Activated CD8-positive, alpha-beta memory T cell treated with anti-CD3 and anti-CD28 coated beads for 48 hours (primary cell): ENCODE measurements at places on chromosomes 7 and 10.

DNA sequence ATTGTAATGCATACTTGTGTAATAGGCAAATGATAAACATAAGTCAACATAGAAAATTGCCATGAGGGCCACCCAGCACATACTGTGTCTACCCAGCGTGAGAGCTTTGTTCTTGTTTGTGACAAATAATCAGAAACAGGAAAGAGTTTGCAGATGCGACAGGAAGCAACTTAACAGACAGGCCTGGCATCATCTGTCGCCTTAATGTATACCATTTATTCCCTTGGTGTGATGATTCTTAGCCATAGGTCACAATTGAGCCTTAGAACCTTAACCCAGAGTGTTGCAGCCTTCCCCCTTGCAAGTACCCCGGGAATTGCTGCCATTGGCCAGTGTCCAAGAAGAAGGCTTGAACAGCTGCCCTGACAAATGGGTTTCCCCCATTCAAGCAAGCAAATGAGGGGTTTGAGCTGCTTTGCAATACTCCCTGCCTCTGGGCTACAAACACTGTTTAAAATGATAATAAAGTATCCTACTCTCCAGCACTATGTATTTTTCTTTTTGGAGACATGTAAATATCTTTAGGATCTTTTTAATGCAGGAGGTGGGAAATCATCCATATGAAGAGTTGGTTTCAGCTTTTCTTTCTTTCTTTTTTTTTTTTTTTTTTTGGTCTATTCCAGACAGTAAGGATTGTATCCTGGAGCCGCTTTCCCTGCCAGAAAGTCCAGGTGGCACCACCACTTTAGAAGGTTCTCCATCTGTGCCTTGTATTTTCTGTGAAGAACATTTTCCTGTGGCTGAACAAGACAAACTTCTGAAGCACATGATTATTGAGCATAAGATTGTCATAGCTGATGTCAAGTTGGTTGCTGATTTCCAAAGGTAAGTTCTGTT lies 80.0 kb downstream of the ZNF277 start:
- no peak for DNase-seq

DNA sequence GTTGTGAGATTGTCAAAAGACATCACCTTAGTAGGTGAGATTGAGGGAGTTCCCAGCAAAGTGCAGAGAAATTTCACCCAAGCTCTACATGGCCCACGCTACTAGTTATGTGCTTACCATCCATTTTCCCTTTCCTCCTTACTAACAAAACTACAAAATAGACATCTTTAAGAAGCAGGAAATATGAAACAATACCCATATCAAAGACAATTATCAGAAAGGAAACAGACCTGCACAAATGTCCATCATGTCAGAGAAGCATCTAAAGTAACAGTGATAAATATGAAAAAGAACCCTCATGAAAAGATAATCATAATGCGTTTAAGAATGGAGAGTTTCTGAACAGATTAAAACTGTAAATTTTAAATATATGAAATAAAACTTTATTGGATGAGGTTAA lies 28.2 kb downstream of the GIMAP4 start:
- no peak for DNase-seq

GRCh38 chr10:30435073-30435422 lies 1.1 kb downstream of the MAP3K8 start:
- DNase-seq, result no peak

GRCh38 chr7:4052130-4052529 lies 630.0 kb upstream of the FOXK1 start:
- no peak for DNase-seq

DNA sequence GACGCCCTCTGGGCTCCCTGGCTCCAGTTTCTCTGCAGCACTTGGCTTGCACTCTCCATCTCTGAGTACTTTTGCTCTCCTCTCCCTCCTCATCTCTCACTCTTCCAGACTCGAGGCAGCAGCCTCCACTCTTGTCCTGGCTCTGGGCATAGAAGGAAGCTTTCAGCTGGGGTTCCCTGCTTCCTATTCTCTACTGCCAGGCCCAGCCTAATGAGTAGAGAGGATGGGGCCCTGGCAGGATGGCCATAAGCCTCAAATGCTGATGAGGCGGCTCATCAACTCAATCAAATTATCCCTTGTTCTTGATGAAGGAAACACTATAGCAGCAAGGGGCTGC lies 55.8 kb downstream of the NEURL1 start:
- no peak for DNase-seq

DNA sequence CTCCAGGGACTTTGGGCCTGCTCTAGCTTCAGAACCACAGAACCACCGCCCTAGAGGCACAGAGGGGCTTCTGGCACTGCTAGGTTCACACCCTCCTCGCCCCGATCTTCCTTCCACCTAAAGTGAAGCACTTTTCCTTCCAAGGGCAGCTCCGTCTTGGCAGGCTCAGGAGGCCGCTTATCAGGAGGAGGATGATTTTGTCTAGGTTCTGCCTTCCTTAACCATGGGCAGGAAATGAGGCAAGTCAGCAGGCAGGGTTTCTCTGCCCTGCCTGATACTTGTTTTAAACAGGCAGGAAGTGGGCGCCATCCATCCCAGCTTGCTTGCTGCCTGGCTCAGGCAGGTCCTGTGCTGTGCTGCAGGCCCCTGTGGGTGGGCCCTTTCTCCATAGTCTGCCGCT lies 8.3 kb upstream of the ATP6V0E2 start:
- DNase-seq, result no peak

DNA sequence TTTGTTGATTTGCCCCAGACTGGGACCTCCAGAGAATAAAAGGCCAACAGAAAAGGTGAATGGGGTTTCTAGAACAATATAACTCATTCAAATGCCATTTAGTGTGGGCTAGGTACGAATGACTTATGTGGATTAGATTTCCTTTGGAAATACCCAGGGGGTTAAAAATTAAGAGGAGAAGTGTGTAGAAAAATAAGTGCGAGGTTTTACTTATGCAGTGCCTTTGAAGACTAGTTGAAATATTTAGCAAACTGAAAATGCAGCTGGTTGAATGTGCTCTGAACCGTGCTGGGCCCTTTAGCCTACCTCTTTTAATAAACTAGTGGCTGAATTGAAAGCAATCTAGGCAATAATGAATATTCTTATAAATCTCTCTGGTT lies 180.6 kb downstream of the LRMDA start:
- no peak for DNase-seq

DNA sequence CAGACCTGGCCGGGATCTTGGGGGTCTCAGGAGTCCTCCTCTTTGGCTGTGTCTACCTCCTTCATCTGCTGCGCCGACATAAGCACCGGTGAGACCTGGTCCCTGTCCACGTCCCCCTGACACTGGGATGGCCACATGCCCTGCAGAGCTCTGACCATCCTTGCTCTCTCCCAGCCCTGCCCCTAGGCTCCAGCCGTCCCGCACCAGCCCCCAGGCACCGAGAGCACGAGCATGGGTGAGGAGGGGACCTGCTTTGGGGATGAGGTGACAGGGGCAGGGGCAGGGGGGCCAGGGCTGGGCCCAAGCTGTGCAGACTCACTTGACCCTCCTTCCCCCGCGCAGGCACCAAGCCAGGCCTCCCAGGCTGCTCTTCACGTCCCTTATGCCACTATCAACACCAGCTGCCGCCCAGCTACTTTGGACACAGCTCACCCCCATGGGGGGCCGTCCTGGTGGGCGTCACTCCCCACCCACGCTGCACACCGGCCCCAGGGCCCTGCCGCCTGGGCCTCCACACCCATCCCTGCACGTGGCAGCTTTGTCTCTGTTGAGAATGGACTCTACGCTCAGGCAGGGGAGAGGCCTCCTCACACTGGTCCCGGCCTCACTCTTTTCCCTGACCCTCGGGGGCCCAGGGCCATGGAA lies 959 bp downstream of the PVRIG start:
- no peak for DNase-seq

DNA sequence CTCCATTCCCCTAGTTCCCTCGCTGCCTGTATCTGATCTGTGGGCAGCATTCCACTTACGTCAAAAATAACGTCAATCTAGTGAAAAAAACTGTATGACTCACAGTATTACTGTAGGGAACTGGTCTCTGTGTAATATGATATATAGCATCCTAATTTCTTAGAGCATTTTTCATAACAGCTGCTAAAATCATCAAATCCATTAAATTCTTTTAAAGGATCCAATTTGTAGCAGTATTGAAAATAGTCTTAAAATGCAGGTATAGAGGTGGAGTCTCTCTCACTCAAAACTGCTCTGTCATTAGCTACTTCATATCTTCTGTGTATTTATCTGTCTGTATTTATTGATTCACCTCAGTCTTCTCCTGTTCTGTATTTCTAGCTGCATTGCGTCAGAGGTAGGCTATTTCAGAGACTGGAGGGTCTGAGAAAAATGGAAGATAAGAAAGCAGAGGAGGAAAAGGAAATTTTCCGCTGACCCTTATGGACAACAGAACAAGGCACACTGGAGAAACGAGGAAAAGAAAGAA lies 59.9 kb downstream of the PON1 start:
- DNase-seq, result no peak

DNA sequence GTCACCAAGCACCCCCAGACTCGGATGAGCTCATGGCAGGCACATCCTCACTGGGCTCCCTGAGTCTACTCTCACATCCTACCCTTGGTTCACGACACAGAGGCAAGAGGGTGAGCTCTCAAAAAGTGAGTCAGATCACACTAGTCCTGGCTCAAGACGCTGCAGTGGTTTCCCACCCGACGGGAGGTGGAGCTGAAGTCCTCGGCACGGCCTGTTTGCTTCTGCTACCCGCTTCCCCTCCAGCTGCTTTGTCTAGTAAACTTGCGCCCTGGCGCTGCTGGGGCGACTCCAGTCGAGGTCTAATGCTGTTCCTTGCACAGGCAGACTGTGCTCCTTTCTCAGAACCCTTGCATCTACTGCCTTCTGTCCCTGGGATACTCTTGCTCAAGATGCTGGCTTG lies 13.5 kb upstream of the SFMBT2 start:
- DNase-seq, result no peak

DNA sequence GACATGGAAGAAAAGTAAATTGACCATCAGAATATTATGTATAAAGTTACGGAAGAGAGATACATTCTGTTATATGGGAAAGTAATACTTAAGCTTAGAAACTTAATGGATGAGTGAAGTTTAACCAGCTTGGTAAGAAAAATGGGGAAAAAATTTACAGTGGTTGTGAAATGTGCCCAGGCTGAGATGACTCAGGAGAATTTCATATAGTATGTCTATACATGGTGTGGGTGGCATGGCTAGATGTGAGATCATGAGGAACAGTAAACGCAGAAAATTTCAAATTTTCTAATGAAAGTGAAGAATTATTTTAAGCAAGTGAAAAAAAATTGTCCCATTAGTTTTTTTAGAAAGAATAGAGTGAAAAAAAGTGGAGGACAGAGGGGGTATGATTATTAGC lies 552.5 kb upstream of the SORCS1 start:
- no peak for DNase-seq

GRCh38 chr10:22420787-22421517 lies 75.7 kb downstream of the SPAG6 start:
- DNase-seq, result no peak

GRCh38 chr10:6274484-6274883 lies 71.8 kb downstream of the PFKFB3 start:
- DNase-seq, result no peak

- DNase-seq, result no peak
Measured at GRCh38 chr10:122285506-122286444, 14.7 kb downstream of the BTBD16 start.

GRCh38 chr10:78572565-78572964 lies 496.2 kb upstream of the ZMIZ1 start:
- no peak for DNase-seq

DNA sequence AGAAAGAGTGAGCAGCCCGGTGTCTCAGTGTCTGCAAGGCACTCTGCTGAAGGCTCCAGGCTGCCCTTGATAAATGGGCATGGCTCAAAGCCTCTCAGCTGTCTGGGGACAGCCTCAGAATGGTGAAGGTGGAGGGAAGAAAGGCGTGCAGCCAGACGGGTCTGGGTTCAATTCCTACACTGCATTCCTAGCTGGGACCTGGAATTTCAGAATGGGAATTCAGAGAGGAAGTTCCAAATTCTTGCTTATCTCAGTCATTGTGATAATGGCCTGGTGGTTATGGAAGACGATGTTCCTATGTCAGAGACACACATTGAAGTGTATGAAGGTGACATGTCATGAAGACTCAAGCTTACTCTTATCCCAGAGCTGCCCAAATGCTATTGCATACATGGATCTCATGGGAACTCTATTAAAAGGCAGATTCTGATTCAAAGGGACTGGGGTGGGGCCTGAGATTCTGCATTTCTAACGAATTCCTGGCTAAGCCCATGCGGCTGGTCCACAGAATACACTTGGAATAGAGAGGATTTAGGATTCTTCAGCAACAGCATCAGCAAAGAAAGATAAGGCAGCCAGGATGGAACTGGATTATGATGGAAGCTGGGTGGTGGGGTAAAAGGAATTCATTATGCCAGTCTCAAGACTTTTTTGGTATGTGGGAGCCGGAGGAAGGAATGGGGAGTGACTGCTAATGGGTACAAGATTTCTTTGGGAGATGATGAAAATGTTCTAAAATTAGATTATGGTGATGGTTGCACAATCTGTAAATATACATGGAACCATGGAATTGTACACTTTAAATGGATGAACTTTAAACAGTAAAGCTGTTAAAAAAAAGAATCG lies 82.6 kb upstream of the ZMIZ1 start:
- DNase-seq, result no peak

GRCh38 chr7:18610331-18610948 lies 114.9 kb downstream of the HDAC9 start:
- DNase-seq, result no peak

- no peak for DNase-seq
Measured at GRCh38 chr7:142540371-142540770, 208.9 kb upstream of the PRSS1 start.

- no peak for DNase-seq
Measured at GRCh38 chr7:137836541-137836940, 10.2 kb downstream of the DGKI start.
